ENCODE measurements at places on chromosomes 12 and 14.

GRCh38 chr14:63371033-63371432 is 52.3 kb upstream of the GPHB5 start:
- DNase-seq = no peak

DNA sequence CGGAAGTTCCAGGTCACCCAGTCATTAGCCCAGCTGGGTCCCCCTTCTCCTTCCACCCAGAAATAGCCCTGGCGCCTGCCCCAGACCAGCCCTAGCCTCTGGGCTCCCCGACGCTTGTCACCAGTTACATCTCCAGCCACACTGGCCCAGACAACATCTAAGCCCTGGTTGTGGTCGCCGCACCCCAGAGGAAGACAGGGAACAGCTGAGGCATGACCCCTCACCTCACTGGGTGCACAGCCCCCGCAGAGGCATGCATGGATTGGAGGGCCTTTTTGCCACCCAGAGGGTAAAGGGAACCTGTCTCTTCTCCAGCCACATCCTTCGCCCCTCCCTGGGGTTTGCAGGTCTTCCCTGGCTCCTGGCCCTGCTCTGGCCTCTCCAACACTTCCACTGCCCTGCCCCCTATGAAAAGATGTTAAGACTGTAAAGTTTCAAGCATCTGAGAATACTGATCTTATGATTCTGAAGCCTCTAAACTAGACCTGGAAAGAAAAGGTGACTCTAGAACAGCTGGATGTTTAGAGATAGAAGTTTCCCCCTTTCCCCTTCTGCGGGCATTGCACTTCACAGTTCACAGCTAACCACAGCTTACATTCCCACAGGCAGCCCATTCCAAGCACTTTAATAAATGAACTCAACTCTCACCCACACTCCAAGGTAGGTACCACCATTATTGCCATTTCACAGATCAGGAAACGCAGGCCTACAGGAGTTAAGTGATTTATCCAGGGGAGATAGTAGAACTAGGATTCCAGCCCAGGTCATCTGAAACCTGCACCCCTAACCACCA is 14.7 kb downstream of the TMEM119 start:
- DNase-seq = no peak

- no peak for DNase-seq
Observed at GRCh38 chr12:41769810-41770209, 374.9 kb downstream of the GXYLT1 start.

- no peak for DNase-seq
Observed at GRCh38 chr12:94977766-94978468, 25.6 kb downstream of the NDUFA12 start.

DNA sequence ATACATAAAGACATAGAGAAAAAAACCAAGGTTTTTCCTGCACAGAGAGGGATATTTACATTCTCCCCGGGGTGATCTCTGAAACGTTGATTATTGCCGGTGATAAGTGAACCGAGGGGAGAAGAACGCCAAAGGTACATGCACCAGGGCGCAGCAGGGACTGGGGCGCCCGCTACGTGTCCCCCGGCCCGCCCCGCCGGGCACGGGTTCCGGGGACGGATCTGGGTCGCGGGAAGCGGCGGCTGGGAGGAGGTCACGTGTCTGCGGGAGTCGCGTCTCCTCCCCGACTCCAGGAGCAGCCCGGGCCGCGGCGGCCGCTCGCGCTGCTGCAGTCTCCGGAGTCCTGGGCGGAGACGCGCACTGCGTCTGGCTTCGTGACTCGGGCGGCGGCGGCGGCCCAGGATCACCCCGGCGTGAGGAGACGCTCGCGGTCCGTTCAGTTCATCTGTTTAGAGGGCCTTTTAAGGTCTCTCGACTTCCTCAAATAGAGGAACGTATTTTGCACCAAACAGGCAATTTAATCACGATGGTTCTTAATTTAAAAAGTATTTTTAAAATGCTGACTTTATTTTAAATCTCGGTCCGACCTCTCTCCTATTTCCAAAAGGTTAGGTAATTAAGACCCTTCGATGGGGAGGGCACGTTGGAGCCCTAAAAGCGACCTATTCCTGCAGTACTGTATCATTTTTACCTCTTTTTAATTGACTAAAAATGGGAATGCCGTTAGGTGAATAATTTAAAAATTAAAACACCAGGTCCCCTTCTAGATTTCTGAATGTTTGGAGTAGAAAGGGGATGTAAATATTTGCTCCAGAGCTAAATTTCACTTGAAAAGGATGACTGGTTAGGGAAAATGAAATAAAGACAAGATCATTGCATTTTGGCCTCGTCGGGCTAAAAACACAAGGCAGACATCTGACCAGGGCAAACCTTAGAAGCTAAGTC is 1.8 kb upstream of the BHLHE41 start:
- DNase-seq = peak; percentile 87

Data from glutamatergic neuron (in vitro differentiated cells).